ENCODE measurements at places on chromosomes 5 and 9.

DNA sequence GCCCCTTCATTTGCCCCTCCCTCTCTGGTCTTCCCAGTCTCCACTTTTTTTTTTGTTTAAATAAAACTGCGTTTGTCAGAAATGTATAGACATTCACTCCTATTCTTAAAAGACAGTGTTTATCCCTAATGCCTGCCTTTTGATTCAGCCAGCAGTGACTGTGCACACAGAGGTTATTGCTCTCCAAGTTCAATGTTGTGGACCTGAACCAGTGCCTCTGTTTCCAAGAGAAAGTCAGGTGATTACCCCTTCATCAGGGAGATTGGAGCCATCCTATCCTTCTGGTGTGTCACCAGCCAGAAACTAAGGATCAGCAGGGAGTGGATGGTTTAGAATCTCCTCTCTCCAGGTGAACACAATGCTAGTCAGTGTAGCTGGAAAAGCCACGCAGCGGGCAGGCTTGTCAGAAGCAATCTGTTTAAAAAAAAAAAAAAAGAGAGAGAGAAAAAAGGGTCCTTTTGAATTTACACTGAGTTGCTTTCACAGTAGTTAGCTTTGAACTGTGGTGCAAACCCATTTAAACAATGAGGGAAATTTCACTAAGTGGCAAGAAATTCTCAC is 167.5 kb upstream of the DMRT1 start:
- DNase-seq, result no peak

GRCh38 chr9:73118898-73119554 is 32.6 kb upstream of the ANXA1 start:
- DNase-seq, result no peak

GRCh38 chr9:17063535-17064135 is 71.2 kb upstream of the CNTLN start:
- no peak for DNase-seq

GRCh38 chr5:93601802-93602155 is 18.8 kb downstream of the NR2F1 start:
- no peak for DNase-seq

DNA sequence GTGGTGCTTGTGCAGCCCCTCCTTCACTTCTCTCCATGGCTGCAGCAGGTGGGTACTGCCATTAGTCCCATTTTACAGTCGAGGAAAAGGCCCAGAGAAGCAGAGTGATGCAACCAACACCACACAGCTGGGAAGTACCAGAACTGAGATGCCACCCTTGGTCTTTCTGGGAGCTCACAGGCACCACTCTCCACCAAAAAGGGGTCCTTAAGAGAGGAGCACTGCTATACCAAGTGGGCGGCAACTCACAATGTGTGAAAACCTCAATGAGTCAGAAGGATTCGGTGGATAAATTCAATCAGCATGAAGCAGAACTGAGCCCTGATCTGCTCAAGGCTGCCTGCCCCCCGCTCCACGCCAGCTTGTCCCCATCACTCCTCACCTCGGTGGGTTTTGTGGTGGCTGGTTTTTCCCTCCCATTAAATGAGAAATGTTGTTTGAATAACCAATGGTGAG is 213.7 kb downstream of the FSTL4 start:
- no peak for DNase-seq

DNA sequence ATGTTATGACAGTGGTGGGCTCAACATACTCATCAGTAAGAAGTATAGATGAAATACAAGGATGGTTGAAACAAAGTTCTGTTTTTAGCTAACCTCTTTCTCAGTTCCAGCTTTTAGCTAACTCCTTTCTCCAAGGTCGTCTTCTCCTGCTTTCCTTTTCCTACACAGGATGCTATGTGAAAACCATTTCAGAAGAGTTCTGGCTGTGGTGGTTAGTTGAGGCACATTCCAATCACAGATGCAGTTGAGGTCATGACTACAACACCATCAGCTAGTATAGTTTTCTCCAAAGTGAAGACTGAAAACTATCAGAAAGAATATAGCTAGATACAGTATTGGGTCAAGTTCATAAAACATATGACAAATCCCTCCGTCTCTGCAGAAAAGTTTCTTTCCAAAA is 477.7 kb upstream of the C9orf72 start:
- no peak for DNase-seq

- no peak for DNase-seq
These were observed 115.9 kb downstream of the TARS1 start for GRCh38 chr5:33556330-33557328.

DNA sequence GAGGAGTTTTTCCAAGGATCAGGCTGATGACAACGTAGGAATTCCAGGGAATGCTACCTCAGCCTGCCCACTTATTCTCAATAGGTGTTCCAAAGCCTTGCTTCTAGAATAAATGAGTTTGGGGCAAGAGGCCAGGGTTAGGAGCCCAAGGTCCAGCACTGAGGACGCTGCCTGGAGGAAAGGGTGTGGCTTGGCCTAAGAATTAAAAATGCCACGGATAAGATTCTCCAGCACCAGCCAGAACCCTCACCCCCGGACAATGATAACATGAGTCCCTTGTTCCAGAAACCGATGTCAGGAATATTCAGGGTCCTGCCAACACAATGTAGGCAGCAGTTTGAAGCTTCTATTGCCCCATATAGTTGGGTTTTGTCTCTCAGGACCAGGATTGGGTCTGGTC is 7.6 kb downstream of the SPRY4 start:
- DNase-seq, result no peak

DNA sequence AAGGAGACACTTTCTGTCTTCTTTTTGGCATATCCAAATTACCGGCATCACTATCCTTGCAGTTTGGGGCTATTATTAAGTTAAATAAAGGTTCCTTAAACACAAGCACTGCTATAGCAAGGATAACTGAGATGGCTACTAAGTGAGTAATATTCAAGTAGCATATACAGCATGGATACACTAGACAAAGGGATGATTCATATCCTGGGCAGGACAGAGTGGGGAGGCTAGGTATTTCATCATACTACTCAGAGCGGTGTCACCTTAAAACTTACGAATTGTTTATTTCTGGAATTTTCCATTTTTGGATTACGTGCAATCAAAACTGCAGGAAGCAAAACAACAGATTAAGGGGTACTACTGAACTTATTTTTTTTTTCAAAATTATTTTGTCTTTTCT is 54.1 kb downstream of the FER start:
- DNase-seq, result no peak

DNA sequence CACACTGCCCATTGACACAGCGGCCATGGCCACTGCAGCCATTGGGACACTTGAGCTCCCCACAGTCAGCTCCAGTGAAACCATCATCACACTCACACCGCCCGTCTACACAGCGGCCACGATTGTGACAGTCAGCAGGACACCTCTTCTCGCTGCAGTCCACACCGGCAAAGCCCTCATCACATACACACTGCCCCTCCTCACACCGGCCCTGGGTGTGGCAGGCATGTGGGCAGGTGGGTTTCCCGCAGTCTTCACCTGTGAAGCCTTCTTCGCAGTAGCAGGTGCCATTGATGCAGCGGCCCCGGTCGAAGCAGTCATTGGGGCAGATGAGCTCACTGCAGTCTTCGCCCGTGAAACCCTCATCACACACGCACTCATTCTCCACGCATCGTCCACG is 31.5 kb downstream of the TNC start:
- no peak for DNase-seq

- DNase-seq, result no peak
These were observed 54.1 kb downstream of the NPR3 start for GRCh38 chr5:32765266-32765665.

GRCh38 chr5:67283275-67283987 is 86.8 kb upstream of the CD180 start:
- DNase-seq, result no peak

DNA sequence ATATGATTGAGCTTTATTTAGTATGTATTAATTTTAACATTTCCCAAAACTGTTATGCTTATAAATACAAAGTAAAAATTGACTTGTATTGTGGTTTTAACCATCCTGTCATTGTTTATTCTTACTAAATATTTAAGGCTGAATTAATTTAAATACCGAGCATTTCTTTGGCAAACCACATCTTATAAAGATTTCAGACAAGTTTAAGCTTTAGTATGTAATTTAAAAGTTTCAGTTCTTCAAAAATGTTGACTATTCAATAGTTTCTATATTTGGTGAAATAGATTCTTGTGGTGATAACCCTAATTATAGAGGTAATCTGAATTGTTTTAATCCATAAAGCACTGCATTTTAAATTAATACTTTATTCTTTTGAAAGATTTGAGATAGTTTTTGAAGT is 65.5 kb downstream of the CCNH start:
- DNase-seq, result no peak

DNA sequence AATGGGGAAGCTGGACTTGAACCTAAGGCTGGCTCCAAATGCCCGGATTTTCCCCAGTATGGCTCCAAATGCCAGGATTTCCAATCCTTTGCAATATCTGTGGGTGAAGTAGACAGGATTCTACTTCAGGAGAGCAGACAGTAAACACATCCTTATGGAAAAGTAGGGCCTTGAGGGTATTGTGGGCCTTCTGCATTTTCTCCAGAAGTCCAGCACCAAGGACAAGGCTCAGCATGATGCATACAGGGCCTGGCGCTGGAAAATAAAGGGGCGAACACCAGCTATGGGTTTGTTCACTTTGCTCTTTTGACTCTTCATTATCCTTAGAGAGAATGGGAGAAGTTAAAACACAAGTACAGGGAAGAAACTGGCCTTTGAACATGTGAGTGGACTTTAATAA is 347.5 kb downstream of the SEMA5A start:
- no peak for DNase-seq

- no peak for DNase-seq
These were observed 14.7 kb downstream of the ERP44 start for GRCh38 chr9:100084128-100084453.

DNA sequence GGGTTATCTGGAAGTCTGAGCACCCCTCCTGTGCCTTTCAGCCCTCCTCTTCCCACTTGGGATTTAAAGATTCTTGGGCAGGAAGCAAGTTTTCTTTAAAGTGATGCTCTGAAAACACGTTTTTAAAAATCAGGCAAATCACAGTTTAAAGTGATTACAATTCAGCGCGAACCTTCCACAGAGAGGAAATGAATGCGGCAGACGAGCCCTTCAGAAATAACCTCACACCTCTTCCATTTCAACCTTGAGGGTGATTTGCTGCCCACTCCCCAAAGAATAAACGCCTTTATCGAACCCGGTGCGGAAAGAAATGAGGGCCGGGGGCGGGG is 2.3 kb upstream of the EFNA5 start:
- DNase-seq, result no peak

DNA sequence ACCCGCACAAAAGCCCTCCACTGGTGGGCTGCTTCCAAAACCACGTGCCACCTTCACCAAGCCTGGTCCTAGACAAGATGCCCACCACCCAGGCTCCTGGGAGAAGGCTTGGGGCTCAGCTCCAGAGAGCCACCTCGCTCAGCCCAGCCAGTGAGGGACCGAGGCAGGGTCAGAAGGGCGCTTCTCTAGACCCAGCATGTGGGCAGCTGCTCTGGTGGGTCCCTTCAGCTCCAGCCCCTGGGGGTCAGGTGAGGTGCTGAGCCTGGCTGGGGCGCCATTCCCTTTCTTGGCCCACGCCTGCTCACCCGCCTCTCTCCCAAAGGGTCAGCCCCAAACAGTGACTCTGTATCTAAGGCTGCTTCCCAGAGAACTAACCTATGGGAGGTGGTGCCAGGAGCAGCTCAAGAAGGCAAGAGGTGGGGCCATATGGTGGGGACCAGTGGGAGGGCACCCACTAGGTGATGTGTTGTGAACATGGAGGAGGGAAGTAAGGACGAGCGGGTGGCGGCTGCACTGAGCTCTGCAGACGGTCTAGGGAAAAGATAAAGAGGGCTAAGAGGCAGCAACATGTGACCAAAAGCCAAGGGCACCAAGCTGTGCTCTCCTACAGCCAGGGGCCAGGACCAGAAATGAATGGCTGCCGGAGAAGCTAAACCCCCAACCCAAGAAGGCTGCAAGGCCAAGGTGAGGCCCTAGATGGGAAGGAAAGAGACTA is 79.3 kb downstream of the CAMSAP1 start:
- no peak for DNase-seq

- DNase-seq, result no peak
These were observed 1.1 kb downstream of the SLIT3 start for GRCh38 chr5:169299663-169300467.

DNA sequence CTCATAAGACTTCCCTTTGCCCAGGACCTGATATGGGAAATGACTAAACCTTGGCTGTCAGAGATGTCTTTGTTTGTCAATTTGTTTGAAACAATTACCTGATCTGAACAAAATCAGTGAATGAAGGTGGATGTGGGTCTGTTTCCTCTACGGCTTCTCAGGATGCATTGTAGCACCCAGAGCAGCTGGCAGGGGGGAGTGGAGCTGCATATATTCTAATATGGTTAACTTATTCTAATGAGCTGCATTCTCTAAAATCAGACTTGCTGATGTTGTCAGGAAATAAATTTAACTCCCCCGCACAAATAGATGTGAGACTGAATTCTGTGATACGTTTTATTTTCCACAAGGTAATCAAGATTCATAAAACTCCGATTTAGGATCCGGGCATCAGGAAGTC is 665.4 kb downstream of the MAT2B start:
- no peak for DNase-seq

GRCh38 chr9:98784831-98785806 is 11.2 kb downstream of the ANKS6 start:
- no peak for DNase-seq

DNA sequence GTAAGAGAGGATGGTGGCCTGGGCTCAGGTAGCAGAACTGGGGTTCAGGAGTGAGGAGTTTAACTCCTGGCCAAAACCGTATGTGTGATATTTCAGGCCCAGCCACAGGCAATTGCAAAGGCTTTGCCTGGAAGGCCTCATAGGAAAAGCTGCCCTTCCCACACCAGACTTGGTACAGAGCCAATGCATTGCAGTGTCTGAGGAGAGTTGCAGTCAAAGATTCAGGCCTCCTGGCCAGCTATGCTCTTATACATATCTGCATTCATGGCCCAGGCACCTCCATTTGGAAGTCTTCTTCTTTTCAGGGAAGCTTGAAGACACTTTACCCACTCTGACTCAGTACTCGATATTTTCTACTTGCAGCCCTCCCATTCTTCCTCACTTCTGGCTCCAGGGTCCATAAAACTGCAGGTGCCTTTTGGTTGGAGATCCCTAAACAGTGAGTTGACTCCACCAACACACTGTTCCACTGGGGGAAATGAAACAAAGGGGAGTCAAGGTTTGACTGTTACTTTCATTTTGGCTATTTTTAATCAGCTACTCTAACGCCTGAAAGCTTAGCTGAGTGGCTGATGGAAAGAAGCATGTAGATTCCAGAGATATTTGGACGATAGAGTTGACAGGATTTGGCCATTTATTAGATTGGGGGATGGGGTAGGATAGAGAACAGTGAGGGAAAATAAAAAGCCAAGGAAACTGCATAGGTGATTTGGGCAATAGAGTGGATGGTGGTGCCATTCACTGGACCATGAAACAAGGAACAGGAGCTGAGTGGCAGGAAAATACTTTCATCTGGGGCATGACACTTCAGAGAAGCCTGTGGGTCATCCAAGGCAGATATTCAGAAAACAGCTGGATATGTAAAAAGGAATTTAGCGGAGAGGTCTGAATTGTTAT is 30.6 kb upstream of the IL33 start:
- no peak for DNase-seq

GRCh38 chr9:109447329-109448076 is 50.6 kb downstream of the PTPN3 start:
- DNase-seq, result no peak

All from stimulated activated CD4-positive, alpha-beta T cell treated with anti-CD3 and anti-CD28 coated beads, Interleukin-1b, Interleukin-23, amount 100 ng/mL, for 4 hours (primary cell).